Liver (tissue), 10 donors: ENCODE measurements at places on chromosomes 3 and 15.

GRCh38 chr3:10006048-10006761 is 19.6 kb upstream of the EMC3 start:
- no peak for DNase-seq

GRCh38 chr3:171809611-171809860 is 747 bp downstream of the PLD1 start:
- no peak for DNase-seq

- DNase-seq, result peak; percentile 51
Measured at GRCh38 chr3:171459137-171459941, 866 bp downstream of the TNIK start.

- no peak for DNase-seq
Measured at GRCh38 chr3:44981751-44982150, 5.7 kb downstream of the EXOSC7 start.

DNA sequence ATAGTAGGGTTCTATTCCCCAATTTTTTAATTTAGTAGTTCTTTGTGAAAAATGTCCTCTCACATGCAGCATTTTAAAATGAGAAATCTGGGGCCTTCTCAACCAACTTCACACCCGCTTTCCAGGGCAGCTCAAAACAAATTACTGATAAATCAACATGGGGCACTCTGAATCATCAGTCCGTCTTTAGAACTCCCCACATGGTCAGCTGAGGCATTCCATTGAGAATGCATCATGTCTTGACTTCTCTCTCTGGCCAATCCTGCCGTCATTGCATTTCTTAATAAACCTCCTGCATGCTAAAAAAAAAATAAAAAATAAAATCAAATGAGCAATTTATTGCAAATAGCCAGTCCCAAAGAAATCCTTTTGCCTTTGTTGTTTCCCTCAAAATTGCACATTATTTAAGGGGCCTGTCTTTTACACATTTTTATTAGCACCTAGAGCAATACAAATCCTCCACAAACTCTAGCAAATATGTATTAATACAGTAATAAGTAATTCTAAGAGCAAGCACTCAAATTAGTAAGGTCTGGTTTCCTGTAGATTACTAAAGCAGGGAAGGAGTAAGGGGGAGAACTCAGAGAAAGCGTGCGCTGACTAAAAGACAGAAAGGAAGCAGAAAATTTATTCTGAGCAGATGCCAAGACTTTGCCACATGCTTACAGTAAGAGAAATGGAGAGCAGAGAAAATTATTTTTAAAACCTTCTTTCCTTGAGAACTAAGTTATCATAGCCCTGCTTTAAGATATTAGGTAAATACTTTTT is 175.7 kb downstream of the TNIK start:
- DNase-seq, result no peak

DNA sequence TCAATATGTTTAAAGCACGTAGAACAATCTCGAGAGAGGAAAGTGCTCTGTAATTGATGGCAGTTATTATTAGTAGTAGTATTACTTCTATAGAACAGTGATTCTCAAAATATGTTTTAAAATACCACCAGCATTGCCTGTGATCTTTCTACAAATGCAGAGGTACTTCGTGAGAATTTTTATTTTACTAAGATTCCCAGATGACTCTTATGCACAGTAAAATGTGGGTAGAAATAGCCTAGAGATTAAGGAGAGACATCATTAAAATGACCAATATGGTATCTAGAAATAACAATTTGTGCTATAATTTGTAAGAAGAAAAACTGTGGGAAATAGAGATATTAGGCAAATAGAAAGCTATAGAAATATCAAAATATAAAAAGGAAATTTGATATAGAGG is 157.9 kb downstream of the SUCNR1 start:
- DNase-seq, result no peak
